ENCODE measurements at places on chromosomes 16 and 17.

GRCh38 chr16:79601931-79602627 is 1.5 kb upstream of the MAF start:
- peak; percentile 86 for DNase-seq

DNA sequence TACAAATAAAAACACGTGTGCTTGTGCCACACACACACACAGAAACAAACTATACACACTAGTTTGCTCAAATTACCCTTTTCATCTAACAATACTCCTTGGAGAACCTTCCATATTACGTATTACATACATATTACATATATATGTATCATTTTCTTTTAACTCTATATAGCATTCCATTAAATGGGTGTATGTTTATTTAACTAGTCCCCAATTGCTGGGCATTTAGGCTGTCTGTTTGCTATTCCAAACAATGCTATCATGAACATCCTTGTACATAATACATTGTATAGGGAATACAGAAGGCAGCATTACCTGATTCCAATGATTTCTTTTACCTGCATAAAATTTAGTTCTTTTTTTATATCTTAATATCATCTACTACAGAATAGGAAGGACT is 73.1 kb downstream of the SKAP1 start:
- DNase-seq = no peak

GRCh38 chr17:83119987-83120864 is 40.8 kb downstream of the METRNL start:
- DNase-seq = peak; percentile 21

- no peak for DNase-seq
Observed at GRCh38 chr16:9706217-9706836, 475.9 kb downstream of the GRIN2A start.

DNA sequence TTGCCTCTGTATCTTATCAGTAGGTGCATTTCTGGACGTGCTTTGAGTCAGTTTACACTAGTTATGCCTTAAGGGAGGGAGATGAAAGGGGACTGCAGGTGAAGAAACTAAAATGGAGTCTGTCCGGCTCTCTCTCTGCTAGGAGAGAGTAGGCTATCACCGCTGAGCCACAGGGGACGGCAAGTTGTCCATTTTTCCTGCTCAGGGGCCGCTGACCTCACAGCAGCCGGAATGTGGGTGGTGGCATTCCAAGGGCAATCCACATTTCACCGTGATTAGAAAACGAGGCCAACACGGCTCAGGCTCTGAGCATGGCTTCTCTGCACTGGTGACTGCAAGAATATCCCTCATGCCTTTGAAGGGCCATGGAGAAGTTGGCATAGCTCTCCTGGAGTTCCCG is 19.0 kb upstream of the KLHDC4 start:
- no peak for DNase-seq

DNA sequence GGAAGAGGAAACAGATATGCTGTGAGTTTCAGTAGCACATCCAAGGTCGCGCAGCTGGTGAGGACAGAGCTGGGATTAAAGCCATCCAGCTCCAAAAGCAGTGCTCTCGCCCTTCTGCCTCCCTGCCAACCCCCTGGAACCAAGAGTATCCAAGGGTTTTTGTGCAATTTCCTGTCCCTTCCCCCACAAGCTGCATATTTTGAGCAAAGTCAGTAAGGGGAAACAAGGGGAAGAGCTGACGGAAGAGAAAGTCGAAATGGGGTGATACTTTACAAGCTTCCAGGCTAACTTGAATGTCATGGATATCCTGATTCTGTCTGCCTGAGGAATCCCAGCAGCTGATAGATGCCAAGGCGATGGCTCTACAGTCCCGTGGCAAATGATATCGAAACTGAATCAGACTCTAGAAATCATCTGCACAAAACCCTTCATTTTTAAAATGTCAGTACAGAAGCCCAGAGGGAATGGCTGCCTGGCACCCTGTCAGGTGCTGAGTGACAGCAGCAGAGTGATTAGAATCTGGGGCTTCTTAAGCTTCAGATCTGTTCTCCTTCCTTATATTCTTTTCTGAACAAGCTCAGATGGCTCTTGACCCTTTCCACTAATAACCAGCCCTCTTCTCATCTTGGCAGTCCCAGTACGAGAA is 42.9 kb upstream of the TEKT3 start:
- DNase-seq = no peak

- peak; percentile 32 for DNase-seq
Observed at GRCh38 chr17:76270770-76271668, 5.9 kb downstream of the UBALD2 start.

- DNase-seq = no peak
Observed at GRCh38 chr17:37766971-37767370, 22.1 kb upstream of the HNF1B start.

DNA sequence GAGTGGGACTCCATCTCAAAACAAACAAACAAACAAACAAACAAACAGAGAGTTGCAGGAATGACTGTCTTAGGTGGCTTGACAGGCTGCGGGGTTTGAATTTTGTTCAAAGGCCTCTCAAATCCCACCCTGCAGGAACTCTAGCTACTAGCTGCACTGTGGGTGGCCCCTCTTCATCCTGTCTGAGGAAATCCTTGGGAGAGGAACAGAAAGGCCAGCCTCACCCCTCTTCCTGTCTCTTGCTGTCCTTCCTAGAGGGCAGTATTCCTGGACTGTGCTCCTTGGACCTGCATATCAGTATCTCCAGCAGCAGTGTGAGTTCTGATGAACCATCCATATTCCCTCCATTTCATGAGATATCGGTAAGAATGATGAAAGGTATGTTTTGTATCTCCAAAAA is 2.0 kb upstream of the CCDC92B start:
- DNase-seq = no peak

- no peak for DNase-seq
Observed at GRCh38 chr17:48719642-48720265, 2.6 kb downstream of the PRAC1 start.

DNA sequence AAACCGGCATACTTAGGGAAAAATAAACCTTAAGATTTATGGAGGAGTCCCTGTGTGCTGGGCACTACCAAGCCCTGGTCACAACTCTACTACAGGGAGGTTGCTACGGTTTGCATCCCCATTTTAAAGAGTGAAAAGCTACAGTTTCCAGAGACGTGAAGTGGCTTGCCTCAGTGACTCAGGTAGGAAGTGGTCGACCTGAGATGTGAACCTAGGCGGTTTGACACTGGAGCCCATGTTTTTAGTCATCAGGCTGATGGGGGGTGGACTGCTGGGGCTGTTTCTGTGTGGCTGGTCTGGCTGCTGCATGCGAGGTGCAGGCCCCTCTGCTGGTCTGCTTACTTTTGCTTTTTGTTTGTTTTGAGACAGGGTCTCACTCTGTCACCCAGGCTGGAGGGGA is 6.6 kb downstream of the COX6A2 start:
- no peak for DNase-seq

DNA sequence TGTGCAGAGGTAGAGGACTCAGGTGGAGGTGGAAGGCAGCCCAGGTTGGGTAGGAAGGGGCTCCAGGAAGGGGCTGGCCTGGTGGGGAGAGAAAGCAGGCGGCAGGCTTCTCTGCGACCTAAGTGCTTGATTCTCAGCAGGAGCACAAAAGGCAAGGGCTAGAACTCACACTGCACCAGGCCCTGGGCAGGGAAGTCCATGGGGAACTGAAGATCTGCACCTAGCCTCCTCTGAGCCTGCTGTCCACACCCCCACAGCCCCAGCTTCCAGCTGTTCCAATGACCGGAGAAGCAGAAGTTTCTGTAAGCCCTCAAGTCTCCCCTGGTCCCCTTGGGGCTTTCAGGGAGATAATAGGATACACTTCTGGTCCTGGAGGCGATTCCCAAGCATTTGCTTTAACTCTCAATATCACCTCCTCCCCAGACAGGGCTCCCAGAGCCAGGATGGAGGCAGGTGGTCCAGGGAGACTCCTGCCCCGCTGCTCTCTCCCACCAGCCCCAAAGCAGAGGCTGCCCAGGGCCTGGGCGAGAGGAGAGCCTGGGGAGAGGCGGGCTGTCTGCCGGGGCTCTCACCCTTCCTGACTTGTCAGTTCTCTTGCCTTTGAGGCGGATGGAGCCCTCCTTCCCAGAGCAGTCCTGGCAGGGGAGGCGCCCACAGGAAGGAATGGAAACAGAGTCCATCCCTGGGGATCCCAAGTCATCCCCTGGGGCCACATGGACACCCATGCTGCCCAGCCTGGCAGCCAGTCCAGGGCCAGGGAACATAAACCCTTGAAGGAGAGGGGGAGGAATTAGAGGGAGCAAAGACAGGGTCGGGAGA is 126.0 kb downstream of the RBFOX3 start:
- DNase-seq = no peak
